Vagina (tissue), 2 donors: ENCODE measurements at places on chromosomes 5 and 9. TPM values are rescaled to one million over a fixed set of nuclear protein-coding genes. Genes with fewer than 3 reads are reported as not detected.

GRCh38 chr5:174636094-174636493 is 88.3 kb upstream of the MSX2 start:
- DNase-seq = no peak

DNA sequence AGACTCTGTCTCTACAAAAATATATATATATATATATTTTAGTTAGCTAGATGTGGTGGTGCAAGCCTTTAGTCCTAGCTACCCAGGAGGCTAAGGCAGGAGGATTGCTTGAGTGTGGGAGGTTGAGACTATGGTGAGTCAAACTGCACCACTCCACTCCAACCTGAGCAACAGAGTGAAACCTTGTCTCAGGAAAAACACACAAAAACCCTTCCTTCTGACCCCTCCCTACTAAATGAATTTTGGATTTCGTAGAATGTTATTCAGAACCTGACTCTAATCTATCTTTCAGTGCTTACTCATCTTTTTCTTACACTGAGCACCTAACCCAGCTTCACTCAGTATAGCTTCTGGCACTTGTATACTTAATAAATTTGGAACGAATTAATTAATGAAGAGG is 35.2 kb upstream of the IL7R start:
- no peak for DNase-seq

GRCh38 chr5:89280103-89281037 is 397.4 kb upstream of the MEF2C start:
- DNase-seq = no peak

DNA sequence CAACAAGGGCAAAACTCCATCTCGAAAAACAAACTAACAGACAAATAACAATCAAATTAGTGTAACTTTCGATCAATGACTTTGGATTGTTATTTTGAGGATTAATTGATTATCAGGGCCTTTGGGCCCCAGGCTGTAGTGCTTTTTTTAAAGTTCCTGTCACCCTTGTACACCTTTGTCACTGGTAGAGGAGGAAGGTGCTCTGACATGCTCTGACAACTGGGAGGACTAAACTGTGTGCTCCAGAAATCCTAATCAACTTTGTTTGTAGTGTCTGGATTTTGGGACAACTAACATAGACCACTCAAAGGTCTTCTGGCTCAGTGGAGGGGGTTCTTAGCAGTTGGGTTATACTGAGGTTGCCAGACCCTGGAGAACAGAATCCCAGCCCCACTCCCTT is 1.8 kb downstream of the TXN start:
- DNase-seq = no peak

- no peak for DNase-seq
Measured at GRCh38 chr9:100281066-100281465, 71.7 kb downstream of the TEX10 start.

DNA sequence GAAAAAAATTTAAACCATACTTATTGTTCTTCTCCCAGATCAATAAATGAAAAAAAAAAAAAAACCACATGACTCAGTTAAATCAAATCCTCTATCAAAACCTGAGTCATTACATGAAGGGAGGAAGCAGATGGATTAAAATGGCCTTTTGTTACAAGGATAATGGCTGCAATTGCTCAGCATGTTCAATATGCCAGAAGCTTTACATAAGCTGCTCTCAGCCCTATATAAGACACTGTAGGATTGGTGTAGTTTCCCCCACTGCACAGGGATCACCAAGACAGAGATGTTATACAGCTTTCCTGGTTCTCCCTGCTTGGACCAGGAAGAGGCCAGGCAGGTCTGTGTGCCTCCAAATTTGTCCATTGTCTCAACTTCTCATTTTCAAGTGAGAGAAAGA is 101.6 kb upstream of the MAP1B start:
- no peak for DNase-seq

DNA sequence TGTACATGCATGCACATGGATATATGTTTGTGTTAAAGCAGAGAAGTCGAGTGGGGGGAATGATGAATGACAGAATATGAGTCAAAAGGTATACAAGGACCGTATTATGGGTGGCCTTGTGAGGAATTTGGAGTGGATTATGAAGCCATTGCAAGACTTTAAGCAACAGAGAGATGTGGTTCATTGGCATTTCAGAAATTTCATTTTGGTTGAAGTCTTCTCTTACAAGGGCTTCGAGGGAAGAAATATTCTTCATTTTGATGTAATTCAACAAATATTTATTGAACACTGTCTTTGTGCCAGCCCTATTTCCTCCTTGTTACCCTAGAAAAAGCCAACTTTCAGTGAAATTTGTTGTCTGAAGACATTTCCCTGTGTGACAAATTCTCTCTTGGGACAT is 83.9 kb upstream of the SLCO6A1 start:
- no peak for DNase-seq

- no peak for DNase-seq
Measured at GRCh38 chr5:91929522-91929817, 546.4 kb upstream of the ARRDC3 start.

SHC3 gene
- 6.1 TPM for total RNA-seq

DNA sequence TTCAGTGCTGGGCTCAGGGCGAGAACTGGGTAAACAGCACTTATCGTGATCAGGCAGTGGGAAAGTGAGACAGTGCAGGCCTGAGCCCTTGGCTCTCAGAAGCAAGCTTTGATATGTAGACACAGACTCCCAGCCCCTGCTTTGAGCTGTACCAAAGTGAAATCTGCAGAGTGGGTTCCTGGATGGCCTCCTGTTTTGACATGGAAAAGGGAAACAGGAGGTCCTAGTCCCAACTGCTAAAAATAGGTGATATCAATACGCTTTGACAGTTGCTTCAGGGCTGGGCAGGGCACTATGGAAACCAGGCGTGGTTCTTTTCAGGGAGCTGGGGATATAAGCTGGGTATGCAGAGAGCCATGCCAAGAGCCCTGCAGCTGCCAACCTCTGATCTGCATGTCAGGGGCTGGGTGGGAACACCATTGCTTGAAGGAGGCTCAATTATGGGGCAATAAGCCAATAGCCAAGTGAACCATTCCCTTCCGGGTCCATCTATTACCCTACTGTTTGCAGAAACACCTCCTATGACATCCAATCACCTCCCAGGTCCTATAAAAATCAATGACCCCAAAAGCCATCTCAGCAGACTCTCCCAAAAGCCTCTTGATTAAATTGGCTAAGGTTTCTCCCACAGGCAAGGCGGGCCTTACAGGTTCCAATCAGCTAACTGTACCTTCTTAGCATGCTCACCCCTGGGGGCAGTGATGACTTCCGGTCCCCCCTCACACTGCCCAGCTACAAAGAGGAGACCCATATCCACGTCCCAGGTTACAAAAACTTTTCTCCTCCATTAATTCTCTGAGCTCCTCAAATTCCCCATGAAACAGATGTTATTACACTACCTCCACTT is 45.8 kb downstream of the EPB41L4B start:
- DNase-seq = no peak

GRCh38 chr5:32600054-32600622 is 14.8 kb downstream of the SUB1 start:
- DNase-seq = no peak

- DNase-seq = no peak
Measured at GRCh38 chr5:124474528-124475215, 271.8 kb downstream of the ZNF608 start.
